ENCODE measurements at places on chromosomes 16 and 17. TPM values are rescaled to one million over a fixed set of nuclear protein-coding genes. Genes with fewer than 3 reads are reported as not detected.

Gene PPY
- not detected for total RNA-seq

Gene NME3
- total RNA-seq, result 17.6 TPM

Gene KRTAP2-3
- not detected for total RNA-seq

Gene NPIPA2
- total RNA-seq, result 0.21 TPM

Gene KRTAP4-4
- total RNA-seq, result not detected

Gene EPN3
- not detected for total RNA-seq

Gene PTX4
- total RNA-seq, result not detected

Gene CMTM2
- 0.52 TPM for total RNA-seq

Gene CDH13
- 0.10 TPM for total RNA-seq

Gene OSBPL7
- 8.5 TPM for total RNA-seq

Gene SHISA6
- total RNA-seq, result not detected

Gene PRAC1
- not detected for total RNA-seq

Gene RHOT1
- total RNA-seq, result 33.6 TPM

All from mononuclear cell (primary cell).